Neuronal stem cell (in vitro differentiated cells): ENCODE measurements at places on chromosomes 16 and 17.

DNA sequence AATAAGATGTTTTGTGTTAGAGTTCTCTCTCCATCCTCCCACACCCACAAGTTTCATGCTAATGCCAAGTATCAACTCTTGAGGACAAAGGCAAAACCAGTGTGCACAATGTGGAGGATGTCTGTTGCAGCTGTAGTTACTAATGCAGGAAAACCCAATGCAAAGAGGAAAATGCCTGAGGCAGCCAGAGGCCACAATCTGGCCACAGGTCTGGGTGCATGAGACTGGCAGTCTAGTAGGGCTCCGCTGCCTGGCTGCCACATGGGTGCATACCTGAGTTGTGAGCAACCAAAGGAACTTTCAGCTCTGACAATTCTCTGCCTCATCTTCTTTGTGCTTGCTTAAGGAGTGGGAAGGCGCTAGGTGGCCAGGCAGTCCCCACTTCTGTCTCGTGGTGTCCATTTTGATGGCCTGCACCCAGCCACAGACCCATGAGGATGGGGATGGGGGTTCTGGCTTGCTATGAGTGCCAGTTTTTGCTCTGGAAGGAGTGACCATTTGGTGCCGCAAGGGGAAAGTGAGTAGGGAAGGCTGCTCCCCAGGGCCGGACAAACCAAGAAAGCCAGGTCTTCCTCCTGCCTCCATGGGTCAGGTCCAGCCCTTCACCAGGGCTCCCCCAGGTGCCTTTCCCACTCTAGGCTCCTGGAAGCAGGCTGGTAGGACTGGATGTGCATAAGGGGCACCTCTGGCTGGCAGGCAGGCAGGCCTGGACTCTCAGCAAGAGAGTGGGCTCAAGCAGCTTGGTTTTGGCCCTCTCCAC is 4.2 kb upstream of the GFOD2 start:
- DNase-seq, result no peak

GRCh38 chr17:77692571-77693161 is 265.8 kb upstream of the TNRC6C start:
- DNase-seq, result no peak

DNA sequence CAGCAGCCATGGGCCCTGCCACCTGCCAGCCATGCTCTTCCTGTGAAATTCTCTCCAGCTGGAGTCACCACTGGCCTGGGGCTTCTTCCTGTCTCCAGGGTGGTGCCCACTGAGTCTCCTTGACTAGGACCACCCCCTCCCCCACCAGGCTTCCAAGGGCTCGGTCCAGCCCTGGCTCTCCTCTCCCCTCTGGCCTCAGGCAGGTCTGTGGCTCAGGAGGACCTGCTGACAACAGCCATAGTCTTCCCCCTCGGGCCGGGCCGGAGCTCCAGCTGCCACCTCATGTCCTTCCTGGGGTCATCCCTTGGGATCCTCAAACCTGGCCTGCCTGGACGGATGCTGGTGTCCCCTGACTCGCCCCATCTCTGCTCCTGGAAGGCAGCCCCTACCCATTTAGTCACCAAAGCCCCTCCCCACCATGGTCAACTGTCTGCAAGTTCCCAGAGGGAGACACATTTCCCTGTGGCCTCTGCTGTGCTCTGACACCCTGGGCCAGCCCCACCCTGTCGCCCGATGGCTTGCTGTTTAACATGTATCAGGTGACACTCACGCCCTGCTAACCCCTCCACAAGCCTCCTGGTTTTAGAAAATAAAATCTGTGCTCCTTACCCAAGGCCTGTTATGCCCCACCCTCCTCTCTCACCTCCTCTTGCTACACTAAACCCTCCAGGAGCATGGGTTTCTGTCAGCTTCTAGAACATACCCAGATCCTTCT is 186.2 kb downstream of the RBFOX3 start:
- DNase-seq, result no peak

GRCh38 chr17:6729531-6729930 is 16.4 kb upstream of the SLC13A5 start:
- DNase-seq, result no peak

GRCh38 chr16:19698480-19699465 is 19.3 kb downstream of the KNOP1 start:
- DNase-seq, result no peak

GRCh38 chr17:82400206-82400605 is 17.9 kb upstream of the HEXD start:
- DNase-seq, result no peak

- DNase-seq, result no peak
These were observed 13.1 kb downstream of the BCAR1 start for GRCh38 chr16:75238132-75238852.

GRCh38 chr16:10386517-10387100 is 748 bp downstream of the ATF7IP2 start:
- DNase-seq, result no peak

DNA sequence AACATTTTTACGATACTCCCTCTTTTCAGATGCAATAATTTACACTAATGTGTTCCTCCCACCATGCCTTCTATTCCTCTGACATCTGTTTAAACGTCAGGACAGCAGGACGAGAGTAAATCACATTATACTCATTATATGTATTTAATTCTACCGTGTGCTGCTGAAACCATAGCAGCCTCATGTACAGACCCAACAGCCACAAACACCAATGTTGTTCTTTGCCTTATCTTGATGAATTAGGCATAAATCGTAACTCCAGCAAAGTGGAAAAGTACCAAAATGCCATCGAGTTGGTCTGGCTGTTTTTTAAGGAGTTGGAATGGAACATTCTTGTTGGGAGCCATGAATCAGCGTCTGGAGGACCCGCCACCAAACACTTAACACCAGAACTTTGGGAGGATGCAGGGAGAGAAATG is 82.9 kb upstream of the FOXF1 start:
- DNase-seq, result no peak

- no peak for DNase-seq
These were observed 11.6 kb upstream of the CBX4 start for GRCh38 chr17:79850571-79851460.

GRCh38 chr17:63984651-63985386 is 12.1 kb upstream of the SCN4A start:
- no peak for DNase-seq

DNA sequence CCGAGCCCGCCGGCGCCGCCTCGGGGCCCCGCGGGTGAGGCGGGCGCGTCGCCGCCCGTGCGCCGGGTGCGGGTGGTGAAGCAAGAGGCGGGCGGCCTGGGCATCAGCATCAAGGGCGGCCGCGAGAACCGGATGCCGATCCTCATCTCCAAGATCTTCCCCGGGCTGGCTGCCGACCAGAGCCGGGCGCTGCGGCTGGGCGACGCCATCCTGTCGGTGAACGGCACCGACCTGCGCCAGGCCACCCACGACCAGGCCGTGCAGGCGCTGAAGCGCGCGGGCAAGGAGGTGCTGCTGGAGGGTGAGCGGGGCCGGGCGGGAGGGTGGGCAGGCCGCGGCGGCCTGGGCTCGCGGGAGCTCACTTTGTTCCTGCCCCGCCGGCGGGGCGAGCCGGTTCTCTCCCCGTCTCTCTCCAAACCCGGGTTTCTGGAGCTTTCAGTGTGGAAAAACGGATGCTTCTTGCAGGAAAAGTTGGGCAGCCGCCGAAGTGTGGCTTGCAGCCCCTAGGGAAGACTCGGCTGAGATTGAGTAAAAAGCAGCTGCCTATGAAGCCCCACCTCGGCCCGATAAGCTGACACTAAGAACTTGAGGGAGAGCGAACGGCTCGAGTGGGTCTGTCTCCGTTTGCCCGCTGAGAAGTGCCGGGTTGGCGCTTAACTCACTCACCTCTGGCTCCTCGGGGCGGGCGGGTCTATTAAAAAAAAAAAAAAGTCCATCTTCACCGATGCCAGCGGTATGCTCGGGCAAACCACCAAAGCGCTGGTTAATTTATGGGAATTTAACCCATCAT is 677 bp downstream of the SNTB2 start:
- peak; percentile 42 for DNase-seq

- DNase-seq, result no peak
These were observed 537 bp upstream of the GJC1 start for GRCh38 chr17:44830359-44831288.

DNA sequence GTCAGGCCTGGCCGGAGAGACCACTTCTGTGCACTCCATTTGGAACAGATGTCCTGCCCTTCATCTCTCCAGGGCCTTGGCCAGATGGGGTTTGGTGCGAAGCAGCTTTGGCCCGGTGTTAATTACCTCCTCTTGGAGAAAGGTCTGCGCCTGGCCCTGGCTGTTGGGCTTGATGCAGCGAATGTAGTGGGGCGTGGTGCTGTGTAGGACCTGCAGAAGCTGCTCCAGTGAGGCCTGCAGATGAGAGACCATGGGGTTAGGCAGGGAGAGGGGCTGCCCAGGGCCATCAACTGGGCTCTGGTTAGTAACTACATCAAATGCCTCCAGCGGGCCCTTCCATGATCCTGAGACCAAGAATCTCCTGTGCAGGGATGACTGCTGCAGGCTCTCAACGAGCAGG is 18.7 kb downstream of the ZNHIT3 start:
- no peak for DNase-seq

DNA sequence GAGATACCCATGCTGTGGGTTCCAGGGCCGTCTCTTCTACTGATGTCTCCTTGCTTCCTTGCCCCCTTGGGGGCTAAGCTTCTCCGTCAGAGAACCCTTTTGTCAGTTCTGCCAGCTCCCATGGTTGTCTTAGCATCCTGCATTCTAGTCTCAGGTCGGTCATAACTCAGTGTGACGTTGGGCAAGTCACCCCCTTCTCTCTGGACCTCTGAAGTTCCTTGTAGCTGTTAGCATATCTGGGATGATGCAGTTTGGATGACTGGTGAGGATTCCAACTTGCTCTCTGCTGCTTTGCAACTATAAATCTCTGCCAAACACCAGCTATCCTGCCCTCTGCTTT is 8.9 kb upstream of the MYL4 start:
- no peak for DNase-seq

- no peak for DNase-seq
These were observed 6.2 kb upstream of the CD300LG start for GRCh38 chr17:43840814-43841213.

DNA sequence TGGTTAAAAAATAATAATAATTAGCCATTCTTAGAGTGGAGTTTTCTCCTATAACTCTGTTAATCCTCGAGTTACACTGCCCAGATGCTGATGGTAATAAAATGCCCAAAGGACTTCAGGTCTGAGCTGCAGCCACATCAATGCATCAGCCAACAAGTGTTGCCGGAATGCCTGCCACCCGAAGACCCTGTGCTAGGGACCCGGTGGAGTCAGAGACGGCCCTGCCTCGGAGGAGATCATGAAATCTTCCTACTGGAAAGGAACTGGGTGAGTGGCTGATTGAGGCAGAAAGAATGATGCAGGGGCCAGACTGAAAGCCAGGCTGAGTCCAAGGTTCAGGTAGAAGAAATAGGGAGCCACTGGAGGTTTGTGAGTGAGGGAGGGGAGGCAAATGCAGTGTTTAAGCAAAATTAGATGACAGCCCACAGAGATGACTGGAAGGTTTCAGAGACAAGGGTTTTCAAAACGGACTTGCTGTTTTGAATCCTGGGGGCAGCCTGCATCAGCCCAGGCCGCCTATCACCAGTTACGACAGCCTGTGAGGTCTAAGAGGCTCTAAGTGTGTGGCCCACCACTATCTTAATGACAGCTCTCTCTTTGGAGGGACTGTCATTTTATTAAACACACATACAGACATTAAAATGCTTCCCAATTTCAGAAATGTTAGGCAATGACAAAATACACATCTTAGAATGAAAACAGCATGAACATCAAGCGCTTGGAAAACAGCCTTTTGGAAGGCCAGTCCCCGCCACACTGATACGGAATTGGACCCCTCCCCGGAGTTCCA is 100.0 kb downstream of the ZNF423 start:
- DNase-seq, result no peak

GRCh38 chr17:50133028-50133768 is 3.2 kb upstream of the SAMD14 start:
- no peak for DNase-seq

GRCh38 chr16:79412783-79413225 is 187.7 kb downstream of the MAF start:
- no peak for DNase-seq

- no peak for DNase-seq
These were observed 569.8 kb upstream of the ZFHX3 start for GRCh38 chr16:73617738-73618137.

GRCh38 chr16:72666267-72666666 is 381.7 kb downstream of the ZFHX3 start:
- no peak for DNase-seq

- no peak for DNase-seq
These were observed 1373.8 kb upstream of the GOT2 start for GRCh38 chr16:60107871-60108270.

DNA sequence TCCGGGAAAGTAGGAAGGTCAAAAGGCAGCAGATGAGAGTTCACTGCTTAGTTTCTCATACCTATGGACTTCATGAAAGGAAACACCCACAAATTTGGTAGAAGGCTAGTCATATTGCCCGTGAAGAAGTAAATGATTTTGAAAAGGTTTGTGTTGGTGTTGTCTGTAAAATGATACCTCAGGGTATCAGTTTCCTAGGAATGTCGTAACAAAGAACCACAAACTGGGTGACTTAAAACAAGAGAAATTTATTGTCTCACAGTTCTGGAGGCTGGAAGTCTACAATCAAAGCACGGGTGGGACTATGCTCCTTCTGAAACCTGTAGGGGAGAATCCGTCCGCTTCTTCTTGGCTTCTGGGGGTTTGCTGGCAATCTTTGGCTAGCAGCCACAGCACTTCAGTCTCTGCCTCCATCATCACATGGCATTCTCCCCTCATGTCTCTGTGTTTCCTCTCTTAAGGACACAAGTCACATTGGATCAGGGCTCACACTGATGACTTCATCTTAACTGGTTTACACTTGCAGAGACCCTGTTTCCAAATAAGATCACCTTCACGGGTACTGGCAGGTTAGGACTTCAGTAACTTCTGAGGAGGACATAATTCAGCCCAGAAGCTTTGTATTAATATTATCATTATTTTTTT is 2.0 kb upstream of the NAE1 start:
- no peak for DNase-seq

DNA sequence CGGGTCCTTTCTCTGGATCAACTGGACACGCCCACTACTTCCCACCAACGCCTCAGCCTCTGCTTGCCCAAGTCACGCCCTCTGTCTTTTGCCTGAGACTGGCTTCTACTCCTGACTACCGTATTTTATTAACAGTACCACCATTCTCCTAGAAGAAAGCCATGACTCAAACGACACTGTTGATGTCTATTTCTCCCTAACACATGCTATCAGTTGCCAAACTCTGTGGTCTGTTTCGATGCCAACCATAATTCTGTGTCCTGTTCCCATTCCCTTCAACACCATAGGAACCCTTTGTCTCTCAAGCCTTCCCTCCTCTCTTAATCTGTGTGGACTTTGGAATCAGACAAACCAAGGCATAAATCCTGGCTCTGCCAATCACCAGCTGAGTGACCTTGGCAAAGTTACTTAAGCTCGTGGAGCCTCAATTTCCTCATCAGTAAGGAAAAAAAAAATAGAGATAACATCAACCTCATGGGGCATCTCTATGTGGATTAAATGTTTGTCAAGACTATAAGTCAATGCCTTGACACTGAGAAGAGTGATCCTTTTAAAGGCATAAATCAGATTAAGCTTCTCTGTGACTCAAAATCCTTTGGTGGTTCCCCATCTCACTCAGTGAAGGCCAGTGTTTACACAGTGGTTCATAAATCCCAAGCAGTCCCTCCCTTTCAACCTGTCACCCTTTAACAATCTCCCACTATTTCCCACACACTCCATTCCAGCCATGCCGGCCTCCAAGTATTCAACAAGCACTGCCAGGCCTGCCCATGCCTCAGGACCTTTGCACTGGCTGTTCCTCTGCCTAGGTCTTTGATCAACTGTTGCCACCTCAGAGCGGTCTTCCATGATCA is 45.6 kb downstream of the ERN1 start:
- DNase-seq, result no peak

GRCh38 chr16:11147033-11147753 is 108.8 kb downstream of the SOCS1 start:
- no peak for DNase-seq

GRCh38 chr17:44848961-44849489 is 1.3 kb downstream of the HIGD1B start:
- no peak for DNase-seq
